ENCODE measurements at places on chromosomes 4 and X. TPM values are rescaled to one million over a fixed set of nuclear protein-coding genes. Genes with fewer than 3 reads are reported as not detected.

Gene RAB41
- not detected for total RNA-seq

Gene CLRN2
- total RNA-seq, result not detected

Gene PDZD11
- 27.7 TPM for total RNA-seq

Gene TXK
- total RNA-seq, result 4.0 TPM

Gene SUPT20HL1
- total RNA-seq, result not detected

Gene IDUA
- total RNA-seq, result 30.8 TPM

Gene INTU
- 20.6 TPM for total RNA-seq

Gene SPIN2A
- 5.2 TPM for total RNA-seq

Gene LRCH2
- total RNA-seq, result 9.5 TPM

Gene SPINK2
- 0.35 TPM for total RNA-seq

Gene SLC30A9
- 73.1 TPM for total RNA-seq

Gene HCFC1
- total RNA-seq, result 56.3 TPM

Gene IL2
- not detected for total RNA-seq

Gene CUL4B
- 37.8 TPM for total RNA-seq

Gene SERPINA7
- total RNA-seq, result not detected

Gene TRIM2
- total RNA-seq, result 113 TPM

Gene PSAPL1
- total RNA-seq, result not detected

Gene ACE2
- total RNA-seq, result 16.9 TPM

Gene CETN2
- 26.3 TPM for total RNA-seq

Gene SORBS2
- 61.0 TPM for total RNA-seq

Gene TMEM154
- 3.3 TPM for total RNA-seq

Gene CT45A1
- total RNA-seq, result not detected

Gene CFP
- total RNA-seq, result 6.4 TPM

Gene PLK4
- total RNA-seq, result 16.9 TPM

Gene TCEANC
- total RNA-seq, result 7.6 TPM

Gene RAB40A
- total RNA-seq, result 0.88 TPM

Gene SULT1B1
- total RNA-seq, result 1.6 TPM

Gene YY2
- total RNA-seq, result 2.5 TPM

Gene STBD1
- total RNA-seq, result 15.4 TPM

Gene TRIM60
- total RNA-seq, result not detected

Gene DKC1
- total RNA-seq, result 20.8 TPM

Gene TMPRSS11A
- total RNA-seq, result not detected

Gene HPGDS
- total RNA-seq, result 5.1 TPM

Gene SHROOM4
- 21.8 TPM for total RNA-seq

Gene CPE
- total RNA-seq, result 93.4 TPM

Gene BRS3
- total RNA-seq, result not detected

Gene CYP2U1
- total RNA-seq, result 6.1 TPM

Gene DUSP9
- total RNA-seq, result 72.7 TPM

Gene AFM
- 10.0 TPM for total RNA-seq

Gene RPL9
- total RNA-seq, result 1,202 TPM

Gene PCSK1N
- total RNA-seq, result 38.5 TPM

Gene IGSF1
- 9.3 TPM for total RNA-seq

Gene RNF212
- total RNA-seq, result 9.6 TPM

Gene ASB12
- 5.5 TPM for total RNA-seq

Gene NLRP2B
- 0.06 TPM for total RNA-seq

Gene TENM3
- total RNA-seq, result 39.5 TPM

Gene SERTM2
- 1.3 TPM for total RNA-seq

Gene FRG2
- total RNA-seq, result not detected

Gene PFKFB1
- 0.70 TPM for total RNA-seq

Gene LRP2BP
- total RNA-seq, result 3.2 TPM

Gene SSX4
- total RNA-seq, result not detected

Gene STPG2
- total RNA-seq, result 1.4 TPM

Gene RTL9
- 0.18 TPM for total RNA-seq

Gene PNMA3
- 12.5 TPM for total RNA-seq

Gene FGA
- total RNA-seq, result 1.6 TPM

Gene PLAC8
- total RNA-seq, result 8.3 TPM

Gene TRPC5OS
- total RNA-seq, result not detected

Gene VEGFD
- total RNA-seq, result 0.58 TPM

Gene ANXA3
- total RNA-seq, result 47.5 TPM

Measured in metanephros (tissue), 2 donors.